ENCODE measurements at places on chromosomes 12 and 14.

DNA sequence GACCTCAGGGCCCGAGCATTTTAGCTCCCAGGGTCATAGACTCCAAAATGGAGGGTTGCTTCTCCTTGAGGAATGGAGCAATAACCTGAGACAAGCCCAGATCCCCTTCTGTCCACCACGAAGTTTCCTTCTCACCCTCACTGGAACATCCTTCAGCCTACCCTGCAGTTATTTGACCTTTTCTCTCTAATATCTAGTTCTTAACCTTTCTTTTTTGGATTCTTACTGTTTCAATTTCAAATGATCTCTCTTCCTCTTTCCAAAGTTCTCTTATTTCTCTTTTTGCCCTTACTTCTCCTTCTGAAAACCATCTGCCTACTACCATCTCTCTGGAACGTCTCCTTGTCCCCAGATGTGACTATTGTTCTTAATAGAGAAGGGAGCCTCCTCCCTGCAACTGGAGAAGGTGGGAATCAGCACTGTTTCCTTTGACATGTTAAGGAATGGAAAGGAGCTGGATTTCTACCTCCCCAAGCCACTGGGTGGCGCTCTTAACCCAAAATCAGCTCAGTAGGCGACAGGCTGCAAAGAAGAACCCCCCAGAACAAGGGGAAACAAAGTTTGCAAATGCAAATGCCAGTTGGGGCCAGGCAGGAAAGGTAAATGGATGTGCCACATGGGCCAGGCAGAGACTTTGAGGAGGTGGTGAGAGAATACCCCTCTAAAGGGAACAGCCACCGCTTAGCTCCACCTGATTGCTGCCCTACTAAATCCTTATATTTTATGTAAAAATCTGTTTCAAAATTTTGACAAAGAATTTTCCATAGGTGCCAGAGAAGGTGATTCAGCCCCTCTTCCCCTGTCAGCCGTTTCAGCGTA is 22.4 kb upstream of the PDE1B start:
- DNase-seq, result no peak

- peak; percentile 70 for DNase-seq
Measured at GRCh38 chr14:76761136-76761959, at the start of gene VASH1. Gene VASH1, plus strand, starts transcription at chr14:76761468. Its CDS starts 1,354 bp downstream, at chr14:76762822.

DNA sequence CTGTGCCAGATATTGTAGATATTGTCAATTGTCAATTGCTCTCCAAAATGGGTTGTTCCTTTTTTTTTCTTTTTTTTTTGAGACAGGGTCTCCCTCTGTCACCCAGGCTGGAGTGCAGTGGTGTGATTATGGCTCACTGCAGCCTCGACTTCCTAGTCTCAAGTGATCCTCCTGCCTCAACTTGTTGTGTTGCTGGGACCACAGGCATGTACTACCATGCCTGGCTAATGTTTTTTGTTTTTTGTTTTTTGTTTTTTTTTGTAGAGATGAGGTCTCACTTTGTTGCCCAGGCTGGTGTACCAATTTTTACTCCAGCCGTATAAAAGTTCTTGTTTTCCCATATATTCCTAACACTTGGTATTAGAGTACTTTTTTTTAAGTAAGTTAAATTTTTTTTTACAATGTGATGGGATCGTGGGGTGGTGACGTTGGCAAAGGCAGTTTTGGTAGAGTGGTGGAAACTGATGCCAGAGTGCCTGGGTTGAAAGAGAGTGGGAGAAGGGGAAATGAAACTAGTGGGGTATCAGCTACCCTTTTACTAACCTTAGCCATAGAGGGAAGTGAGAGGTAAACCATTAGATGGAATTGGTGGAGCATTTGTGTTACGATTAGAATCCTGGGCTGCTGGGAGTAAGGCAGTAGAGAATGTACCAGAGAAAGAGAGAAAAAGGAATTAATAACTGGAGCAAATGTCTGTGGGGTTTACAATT is 33.0 kb upstream of the CFAP54 start:
- DNase-seq, result no peak

- no peak for DNase-seq
Measured at GRCh38 chr12:46100551-46101484, 110.4 kb upstream of the SCAF11 start.

DNA sequence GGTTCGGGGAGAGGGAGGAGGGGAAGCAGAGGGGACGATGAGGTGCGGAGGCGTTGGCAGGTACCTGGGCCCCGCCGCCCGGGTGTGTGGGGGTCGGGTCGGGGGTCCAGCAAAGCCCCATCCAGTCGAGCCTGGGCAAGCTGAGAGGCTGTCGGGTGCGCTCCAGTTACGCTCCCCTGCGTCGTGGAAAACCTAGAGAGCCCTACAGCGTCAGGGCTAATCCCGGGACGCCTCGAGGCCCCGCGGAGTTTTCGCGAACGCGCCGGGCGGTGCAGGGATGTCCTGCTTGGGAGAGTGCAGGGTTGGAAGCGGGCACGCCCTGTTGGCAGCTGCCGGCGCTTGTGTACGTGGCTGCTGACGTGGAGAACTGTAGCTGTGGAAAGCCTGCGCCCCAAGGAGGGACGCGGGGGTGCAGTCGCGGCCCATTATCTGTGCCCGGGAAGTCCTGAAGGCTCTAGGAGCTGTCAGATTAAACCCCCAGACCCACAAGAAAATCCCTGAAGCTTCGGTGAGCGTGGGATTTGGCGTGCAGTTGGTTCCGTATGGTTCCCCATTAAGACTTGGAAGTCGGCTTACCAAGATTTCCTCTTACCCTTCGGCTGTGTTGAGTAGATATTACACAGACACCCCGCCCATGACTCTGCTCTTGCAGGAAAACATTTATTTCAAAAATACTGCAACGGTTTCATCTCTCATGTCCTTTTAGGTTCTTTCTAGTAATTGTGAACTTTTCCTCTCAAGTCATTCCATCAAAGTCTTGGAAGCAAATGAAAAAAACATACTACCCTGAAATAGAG is 11.3 kb upstream of the SLC38A2 start:
- DNase-seq, result no peak

- DNase-seq, result no peak
Measured at GRCh38 chr14:68474741-68475140, 318.1 kb downstream of the ZFP36L1 start.

DNA sequence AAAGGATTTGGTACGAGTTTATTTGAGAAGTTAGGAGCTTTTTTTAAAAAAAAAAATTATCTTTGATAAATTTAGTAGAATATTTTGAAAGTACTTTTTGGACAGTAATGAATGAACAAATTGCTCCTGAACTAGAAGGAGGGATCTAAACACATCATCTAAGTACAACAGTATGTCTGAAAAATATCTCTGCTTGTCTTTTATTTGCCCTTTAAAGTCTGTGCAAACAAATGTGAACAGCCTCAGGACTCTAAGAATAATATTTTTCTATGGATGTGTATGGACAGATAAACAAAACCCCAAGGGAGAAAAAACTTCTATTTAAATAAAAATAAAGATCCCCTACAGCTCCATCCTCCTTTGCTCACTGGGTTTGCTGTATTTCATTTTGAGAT is 19.5 kb downstream of the FBXL14 start:
- DNase-seq, result no peak

GRCh38 chr14:99479906-99480869 is at the start of gene SETD3:
Gene SETD3, minus strand, starts transcription at chr14:99480859. Its CDS starts 15,054 bp downstream, at chr14:99465805.
- peak; percentile 45 for DNase-seq

DNA sequence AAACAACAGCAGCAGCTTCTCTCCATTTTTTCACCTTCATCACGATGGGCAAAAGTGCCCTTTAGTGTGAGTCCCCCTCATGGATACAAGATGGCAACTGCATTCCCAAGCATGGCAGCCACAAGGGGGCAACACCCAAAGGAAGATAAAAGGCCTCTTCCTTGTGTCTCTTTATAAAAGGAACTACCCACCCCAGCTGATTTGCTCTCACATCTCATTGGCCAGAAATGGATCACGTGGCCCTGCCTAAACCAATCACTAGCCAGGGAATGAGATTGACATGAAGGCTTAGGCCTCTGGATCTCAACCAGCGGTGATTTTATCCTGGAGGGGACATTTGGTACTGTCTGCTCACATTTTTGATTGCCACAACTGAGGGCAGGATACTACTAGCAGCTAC is 21.9 kb upstream of the IFT81 start:
- DNase-seq, result peak; percentile 56

GRCh38 chr14:39614297-39614923 is 182.2 kb upstream of the FBXO33 start:
- no peak for DNase-seq

DNA sequence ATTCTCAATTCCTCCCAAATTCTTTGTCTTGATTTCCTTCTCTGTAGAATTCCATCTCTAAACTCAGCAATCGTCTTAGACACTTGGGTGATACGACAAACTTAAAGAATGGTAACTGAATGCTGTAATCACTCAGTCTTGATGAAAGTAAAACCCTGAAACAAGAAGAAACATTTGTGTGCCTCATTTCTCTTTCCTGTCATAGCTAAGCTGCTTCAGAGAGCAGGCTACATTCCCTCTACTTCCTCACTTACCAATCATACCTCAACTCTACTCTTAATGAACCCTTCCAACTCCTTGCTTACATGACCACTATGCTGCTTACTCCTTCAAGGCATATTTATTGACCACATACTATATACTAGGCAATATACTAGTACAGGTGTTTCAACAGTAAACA is 8.3 kb downstream of the MAP4K5 start:
- DNase-seq, result no peak

GRCh38 chr14:90995785-90996184 is 64.7 kb downstream of the RPS6KA5 start:
- DNase-seq, result no peak

GRCh38 chr14:37985826-37986470 is 221.8 kb upstream of the SSTR1 start:
- DNase-seq, result no peak

DNA sequence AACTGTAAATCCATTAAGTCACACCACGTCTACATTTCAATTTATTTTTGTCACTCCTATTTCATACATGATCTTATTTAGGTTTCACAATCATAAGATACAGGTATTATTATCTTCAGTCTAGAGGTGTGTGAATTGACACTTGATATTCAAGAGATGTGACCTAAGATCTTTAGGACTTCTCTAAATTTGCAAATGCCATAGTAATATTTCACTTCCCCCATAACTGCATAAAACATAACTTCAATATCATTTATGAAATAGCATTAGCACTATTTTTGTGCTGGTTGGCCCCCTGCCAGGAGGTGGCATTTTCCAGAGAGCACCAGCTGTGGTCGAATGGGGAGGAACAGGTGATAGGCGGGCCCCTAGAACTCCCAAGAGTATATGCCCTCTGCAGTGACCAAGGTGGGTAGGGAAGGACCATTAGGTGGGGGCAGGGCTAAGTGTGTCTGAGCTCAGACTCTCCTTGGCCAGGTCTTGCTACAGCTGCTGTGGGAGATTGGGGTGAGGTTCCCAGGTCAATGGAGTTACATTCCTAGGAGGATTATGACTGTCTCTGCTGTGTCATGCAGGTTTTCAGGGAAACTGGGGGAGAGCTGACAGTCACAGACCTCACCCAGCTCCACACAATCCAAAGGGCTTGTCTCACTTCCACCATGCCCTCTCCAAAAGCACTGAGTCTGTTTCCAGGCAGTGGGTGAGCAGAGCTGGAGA is 49.2 kb upstream of the ERGIC2 start:
- no peak for DNase-seq

DNA sequence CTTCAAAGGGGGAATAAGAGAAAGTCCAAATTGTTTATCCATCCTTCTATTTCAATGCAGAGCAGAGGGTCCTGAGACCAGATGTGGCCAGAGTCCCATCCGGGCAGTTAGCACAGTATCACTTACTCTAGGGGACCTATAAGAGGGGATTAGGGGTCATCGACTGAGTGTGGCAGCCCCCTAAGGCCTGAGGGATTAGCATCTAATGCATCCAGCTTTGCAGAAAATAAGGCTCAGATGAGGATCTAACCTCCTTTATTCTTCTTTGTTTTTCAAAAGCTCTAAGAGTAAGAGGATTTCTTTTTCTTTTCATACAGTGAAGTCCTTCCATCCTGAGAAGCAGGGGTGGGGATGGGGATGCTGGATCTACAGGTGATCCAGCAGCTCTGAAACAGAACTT is 43.5 kb downstream of the NEUROD4 start:
- DNase-seq, result no peak

DNA sequence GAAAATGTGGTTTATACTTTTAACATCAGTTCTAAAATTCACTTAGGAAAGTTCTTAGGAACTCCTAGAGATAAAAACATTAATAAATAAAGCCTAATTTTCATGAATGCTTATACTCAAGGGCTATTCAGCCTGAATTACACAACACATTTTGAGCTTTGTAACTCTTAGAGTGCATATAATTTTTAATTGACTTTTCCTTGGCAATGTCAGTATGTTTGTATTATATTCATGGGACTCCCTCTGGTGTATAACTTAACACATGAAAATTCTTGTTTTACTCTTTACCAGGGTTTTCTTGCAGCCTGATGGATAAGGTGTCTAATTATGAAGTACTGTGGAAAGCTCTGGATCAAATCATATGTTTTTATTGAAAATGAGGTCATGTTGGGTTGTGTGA is 150.6 kb upstream of the HMGA2 start:
- DNase-seq, result no peak

DNA sequence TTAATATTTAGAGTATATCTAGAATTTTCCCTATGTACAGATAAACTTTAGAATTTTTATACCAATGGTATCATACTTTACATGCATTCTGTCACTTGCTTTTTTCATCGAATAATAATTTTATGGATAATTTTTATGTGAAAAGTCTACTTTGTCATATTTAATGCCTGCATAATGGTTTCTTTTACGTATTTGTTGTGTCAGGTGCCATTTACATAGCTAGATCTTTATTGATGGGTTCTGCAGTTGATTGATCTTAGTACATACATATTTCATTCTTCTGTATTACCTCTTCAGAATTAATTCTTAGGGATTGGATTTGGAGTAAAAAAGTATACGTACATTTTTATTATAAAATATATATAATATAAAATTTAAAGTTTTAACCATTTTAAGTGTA is 77.7 kb upstream of the NEDD1 start:
- DNase-seq, result no peak

DNA sequence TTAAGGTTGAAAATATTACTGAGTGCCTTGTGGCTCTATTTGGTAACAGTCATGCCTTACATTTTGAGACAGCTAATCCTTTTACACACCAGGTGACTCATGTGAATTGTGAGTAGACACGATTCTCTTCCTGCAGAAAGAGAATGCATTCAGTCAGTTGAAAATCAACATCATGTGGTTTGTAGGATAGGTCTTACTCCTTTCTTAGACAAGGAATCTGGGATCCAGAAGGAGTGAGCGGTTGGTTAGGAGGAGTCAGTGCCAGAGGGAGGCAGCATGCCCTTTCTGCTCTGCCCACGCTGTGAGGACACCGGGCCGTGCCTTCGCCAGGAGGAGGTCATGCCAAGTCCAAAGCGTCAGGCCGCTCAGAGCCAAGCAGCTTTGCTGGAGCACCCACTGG is 47.6 kb downstream of the TRAF3 start:
- no peak for DNase-seq

GRCh38 chr12:118064608-118065007 is 3.6 kb upstream of the WSB2 start:
- DNase-seq, result no peak

DNA sequence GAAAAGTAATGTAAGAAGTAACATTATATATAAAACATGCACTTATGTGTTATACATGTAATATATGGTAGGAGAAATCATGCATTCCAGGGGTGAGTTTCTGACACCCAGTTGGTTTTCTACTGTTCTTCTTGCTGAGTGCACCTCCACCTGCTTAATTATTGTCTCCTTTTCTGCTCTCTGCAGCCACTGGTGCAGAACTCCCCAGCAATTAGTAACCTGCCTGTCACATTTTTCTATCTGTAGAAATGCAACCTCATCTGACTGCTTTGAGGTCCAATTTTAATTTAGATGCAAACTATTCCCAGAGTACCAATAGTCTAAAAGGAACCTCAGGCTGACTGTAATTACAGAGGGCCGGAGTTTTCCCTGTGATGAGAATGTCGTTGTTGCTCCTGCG is 842.1 kb downstream of the AACS start:
- DNase-seq, result no peak
